ENCODE measurements at places on chromosomes 12 and 14.
A peak's percentile ranks its signal among the peaks of the same experiment; 100 is the strongest.

DNA sequence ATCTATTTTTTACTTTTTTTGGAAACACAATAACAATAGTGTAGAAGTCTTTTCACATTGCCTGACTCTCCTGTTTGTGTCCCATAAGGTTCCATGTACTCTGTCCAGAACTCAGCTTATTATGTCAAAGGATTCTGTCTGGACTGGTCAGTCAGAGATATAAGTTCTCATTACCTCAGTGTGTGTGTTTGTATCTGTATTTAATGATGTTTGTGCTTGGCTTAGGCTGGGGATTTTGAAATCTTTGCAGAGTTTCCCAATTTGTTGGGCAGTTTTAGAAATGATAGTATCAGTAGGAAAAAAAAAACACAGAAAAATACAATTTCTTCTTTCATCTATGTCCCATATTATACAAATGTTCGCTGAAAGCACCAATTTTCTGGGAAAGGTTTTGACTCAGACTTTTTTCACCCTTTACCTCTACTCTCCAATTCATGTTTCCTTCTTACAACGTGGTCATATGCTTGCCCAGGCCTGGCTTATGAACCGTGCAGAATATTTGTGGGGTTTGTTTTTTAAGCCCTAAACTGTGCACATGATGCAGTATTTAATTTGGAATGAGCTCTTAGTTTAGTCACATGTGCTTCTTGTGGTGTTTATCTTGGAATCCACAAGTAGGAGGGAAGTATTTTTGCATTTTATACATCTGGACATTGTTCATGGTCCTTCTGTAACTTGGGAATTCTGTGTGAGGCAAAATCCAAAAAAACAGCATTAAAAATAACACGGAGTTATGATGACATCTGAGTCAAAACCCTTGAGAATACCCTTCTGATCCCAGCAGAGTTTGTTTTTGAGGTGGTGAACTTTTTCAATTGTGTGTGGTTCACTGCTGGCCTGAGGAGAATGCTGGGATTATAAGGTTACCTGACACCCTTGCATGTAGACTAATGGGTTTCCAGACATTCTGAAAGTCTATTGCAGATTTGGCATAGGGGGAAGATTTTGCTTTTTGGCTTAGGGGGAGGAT lies 121.2 kb downstream of the RAD51B start:
- DNase-seq: no peak

DNA sequence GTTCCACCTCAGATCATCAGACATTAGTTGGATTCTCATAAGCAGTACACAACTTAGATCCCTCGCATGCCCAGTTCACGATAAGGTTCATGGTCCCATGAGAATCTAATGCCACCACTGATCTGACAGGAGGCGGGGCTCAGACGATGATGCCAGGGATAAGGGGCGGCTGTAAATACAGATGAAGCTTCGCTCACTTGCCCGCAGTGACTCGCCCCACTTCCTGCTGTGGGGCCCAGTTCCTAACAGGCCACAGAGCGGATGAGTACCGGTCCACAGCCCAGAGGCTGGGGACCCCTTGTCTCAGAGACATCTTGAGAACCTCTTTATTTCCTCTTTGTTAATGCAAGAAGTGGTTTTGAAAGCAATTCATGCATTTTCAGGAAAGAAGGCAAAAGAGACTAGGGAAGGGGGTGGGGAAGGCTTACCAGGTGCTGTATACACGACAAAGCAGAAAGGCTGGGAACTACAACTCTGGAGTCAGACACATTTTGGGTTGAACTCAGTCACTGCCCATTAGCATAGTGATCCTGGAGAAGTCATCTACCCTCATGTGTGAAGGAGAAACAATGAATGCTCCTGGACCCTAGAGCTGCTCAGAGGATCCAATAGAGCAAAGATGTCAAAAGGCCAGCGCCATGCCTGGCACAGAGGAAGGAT lies 68.7 kb downstream of the EID3 start:
- no peak for DNase-seq

- peak; percentile 69 for DNase-seq
Measured at GRCh38 chr14:90399541-90400444, 3.0 kb downstream of the CALM1 start.

- DNase-seq: no peak
Measured at GRCh38 chr14:60968099-60968498, 12.8 kb downstream of the TRMT5 start.

DNA sequence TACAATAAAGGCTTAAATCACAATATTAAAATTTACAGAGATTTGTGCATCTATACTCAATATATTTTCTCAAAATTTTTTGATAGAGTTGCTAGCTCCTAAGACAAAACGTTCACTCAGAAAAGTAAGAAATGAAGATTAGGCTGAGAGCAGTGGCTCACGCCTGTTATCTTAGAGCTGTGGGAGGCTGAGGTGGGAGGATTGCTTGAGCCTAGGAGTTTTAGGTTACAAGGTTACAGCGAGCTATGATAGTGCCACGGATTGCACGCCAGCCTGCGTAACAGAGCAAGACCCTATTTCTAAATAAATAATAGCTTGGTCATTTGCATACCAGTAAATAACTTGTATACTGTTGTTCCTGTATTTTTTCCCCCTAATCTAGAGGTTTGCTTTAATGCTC lies 35.0 kb upstream of the CFL2 start:
- DNase-seq: no peak

GRCh38 chr12:62146318-62146717 lies 113.9 kb upstream of the USP15 start:
- no peak for DNase-seq

DNA sequence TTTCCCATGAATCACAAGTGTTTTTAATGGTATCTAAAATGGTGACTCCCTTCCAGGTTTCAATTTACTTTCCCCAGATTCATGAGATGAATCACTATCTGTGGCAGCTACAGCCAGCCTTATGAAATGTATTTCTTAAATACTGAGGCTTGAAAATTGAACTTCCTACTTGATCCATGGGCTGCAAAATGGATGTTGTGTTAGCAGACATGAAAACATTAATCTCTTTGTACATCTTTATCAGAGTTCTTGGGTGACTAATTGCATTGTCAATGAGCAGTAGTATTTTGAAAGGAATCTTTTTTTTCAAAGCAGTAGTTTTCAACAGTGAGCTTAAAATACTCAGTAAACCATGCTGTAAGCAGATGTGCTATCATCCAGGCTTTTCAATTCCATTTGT lies 250.8 kb downstream of the SLC6A15 start:
- DNase-seq: no peak

DNA sequence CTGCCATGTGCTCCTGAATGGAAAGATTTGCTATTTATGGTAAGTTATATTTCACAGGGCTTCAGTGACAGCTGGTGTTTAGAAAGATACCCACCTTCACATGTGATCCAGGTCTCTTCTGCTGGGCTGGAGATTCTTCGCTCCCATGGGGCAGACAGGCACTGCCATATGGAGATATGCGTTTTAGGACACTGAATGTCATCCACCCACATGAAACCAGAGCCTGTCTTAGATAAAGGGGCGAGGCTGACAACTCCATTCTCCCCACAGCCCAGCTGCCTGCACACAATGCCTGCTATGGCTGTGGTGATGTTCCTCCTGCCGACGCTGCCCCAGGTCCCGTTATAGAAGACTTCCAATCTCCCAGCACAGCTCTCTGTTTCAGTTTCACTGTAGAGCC lies 69.4 kb downstream of the ACSM4 start:
- no peak for DNase-seq

DNA sequence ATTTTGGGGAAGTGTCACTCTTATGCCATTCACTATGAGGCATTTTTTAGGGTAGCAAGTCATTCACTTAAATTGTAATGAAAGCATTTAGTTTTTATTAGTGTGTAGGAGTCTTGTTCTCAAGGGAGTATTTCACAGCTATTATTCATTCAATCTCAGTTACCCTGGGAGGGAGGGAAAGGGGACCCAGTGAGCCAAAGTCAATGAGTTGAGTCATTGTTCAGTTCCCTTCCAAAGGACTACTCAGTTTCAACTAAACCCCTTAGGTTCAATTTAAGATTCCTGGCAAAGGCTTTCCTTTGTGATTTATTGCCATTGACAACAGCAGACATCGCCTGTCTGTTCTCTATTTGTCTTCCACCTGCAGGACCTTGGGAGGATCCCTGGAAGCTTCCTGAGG lies 29.3 kb upstream of the RASSF8 start:
- no peak for DNase-seq

DNA sequence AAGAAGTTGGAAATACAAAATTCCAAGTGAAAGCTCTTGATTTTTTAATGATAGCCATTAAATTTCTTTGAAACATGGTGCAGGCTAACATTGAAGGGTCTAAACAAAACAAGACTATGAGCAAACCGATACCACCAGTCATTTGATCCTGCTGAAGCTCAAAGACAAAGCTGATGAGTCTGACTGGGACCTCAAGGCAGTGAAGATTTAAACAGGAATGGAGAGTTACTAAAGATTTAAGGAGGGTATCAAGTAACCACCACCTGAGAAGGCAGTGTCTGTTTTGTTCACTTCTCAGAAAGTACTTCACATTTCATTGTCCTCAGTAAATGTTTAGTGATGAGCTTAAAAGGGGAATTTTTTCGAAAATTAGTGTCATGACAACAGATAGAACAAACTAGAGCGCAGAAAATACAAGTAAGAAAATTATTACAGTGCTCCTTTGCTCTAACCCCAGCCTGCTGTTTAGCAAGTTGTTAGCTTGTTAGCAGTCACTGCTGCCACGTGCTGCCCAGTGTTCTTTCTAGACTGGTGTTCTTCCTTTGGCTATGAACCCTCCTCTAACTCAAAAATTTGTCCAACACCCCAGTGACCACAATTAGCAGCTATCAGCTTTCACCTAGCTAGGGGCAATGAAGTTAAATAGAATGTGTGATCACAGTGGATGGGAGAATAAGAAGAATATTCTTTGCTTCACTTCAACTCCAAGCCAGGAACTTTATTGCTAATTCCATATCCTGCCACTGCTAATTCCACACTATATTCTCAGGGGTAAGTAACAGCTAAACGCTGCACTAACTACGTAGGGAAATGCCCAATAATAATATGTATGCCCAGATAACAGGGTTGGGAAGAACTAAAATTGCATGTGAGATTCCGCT lies 41.1 kb downstream of the YAF2 start:
- DNase-seq: no peak

- DNase-seq: no peak
Measured at GRCh38 chr14:85468816-85469215, 61.1 kb upstream of the FLRT2 start.

- DNase-seq: no peak
Measured at GRCh38 chr14:85943192-85943591, 413.2 kb downstream of the FLRT2 start.

GRCh38 chr14:100271247-100271939 lies 32.4 kb downstream of the YY1 start:
- no peak for DNase-seq

- no peak for DNase-seq
Measured at GRCh38 chr12:131860472-131861260, 32.5 kb downstream of the MMP17 start.

- DNase-seq: no peak
Measured at GRCh38 chr14:85813040-85813439, 283.1 kb downstream of the FLRT2 start.

DNA sequence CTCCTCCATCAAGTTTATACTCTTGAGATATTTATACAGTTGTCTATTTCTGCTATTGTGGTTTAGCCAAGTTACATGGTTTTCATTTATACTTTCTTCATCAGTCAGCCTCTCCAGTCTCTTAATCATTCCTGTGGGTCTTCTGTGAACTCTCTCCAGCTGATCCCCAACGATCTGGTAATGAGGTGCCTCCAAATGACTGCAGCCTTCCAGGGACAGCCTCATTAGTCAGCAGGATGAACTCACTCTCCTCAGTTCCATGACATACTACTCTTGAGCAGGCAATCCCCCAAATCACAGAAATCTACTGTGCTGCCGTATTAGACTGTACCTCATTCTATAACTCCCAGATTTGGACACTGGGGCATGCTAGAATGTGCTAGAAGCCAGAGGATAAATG lies 15.3 kb downstream of the AREL1 start:
- DNase-seq: no peak

- no peak for DNase-seq
Measured at GRCh38 chr12:47885012-47885501, 19.7 kb downstream of the VDR start.

- DNase-seq: no peak
Measured at GRCh38 chr12:57107456-57108155, 3.6 kb downstream of the STAT6 start.

DNA sequence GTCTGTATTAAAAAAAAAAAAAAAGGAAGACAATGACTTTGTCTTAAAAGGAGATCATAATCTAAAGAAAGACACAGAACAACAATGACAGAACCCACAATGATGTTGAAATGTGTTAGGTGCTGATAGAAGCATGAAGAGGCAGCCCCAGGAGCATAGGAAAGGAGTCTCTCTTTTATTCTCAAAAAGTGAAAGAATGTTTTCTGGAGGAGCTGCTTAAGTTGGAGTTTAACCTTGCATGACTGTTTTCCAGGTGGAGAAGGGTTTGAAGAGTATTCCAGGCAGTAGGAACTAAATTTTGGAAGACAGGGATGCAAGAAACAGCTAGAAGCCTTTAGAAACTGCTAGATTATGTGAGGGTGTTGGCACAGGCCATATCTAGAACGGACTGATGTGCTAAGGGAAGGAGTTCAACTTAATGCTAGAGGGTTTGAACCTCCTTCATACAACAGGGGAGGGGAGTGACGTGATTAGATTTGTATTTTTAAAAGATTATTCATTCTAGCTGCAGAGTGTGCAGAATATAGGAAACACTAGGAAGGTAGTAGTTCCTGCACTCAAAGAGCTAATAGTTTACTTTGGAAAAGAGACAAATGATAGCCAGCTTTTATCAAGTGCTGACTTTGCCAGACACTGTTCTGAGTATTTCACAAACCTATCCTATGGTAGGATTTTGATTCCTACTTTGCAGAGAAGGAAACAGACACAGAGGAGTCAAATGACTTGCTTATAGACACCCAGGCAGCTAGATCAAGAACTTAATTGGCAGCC lies 4.6 kb upstream of the RPL6 start:
- DNase-seq: no peak

GRCh38 chr12:32611986-32612385 lies 67.1 kb upstream of the DNM1L start:
- DNase-seq: no peak

GRCh38 chr14:65228956-65229747 lies 126.8 kb upstream of the MAX start:
- DNase-seq: no peak

DNA sequence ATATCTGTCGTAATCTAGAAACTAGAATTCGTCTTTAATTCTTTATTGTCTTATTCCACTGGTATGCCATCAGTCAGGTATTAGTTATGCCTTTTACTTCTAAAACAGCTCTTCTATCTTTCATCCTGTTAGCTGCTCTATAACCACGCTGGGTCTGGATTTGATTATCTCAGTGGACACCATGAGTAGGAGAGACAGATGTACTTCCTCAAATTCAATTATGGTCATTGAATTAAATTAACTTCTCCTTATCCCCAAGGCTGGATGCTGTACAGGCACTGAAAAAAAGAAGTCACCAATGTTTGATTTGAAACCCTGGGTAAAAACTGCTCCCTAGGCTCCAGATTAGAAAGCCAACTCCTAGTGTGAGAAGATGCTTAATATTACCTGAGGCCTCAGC lies 107.3 kb downstream of the PIK3C2G start:
- DNase-seq: no peak

- no peak for DNase-seq
Measured at GRCh38 chr14:104445086-104445485, 134.5 kb upstream of the C14orf180 start.

- no peak for DNase-seq
Measured at GRCh38 chr12:82855872-82856271, 169.2 kb downstream of the TMTC2 start.

All from T-helper 17 cell (primary cell).